ENCODE measurements at places on chromosomes 3 and 15. TPM values are rescaled to one million over a fixed set of nuclear protein-coding genes. Genes with fewer than 3 reads are reported as not detected.
A peak's percentile ranks its signal among the peaks of the same experiment; 100 is the strongest.

- peak; percentile 54 for DNase-seq
Observed at GRCh38 chr3:176950743-176951142, 246.5 kb downstream of the TBL1XR1 start.

GRCh38 chr3:76442374-76442915 is 597.5 kb upstream of the ROBO2 start:
- no peak for DNase-seq

GRCh38 chr3:13846716-13847570 is 32.9 kb downstream of the WNT7A start:
- DNase-seq: no peak

- DNase-seq: no peak
Observed at GRCh38 chr15:48996276-48996675, 32.6 kb upstream of the SHC4 start.

CCDC51 gene
- total RNA-seq: 49.6 TPM

DNA sequence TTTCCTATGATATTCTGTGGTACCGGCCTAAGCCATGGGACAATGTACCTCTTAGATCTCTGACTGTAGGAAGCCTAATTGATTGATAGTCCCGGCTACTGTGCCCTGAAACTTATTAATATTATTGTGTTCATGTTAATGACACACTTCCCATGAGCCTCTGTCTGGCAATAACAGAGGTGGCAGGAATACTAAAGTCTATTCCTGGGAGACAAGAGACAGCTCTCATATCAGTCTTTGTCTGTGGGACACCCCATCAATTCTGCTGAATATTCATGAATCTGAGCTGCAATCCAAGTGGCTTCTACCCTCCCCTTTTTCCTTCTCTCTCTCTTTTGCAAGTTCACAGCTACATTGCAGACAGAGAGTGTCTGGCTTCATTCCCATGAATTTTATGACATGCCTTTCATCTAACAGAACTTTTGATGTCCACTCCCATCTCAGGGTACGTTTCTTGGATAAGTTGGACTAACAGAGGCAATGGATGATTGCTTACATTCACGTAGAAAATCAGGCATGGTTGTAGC is 907.5 kb downstream of the ZPLD1 start:
- no peak for DNase-seq

DNA sequence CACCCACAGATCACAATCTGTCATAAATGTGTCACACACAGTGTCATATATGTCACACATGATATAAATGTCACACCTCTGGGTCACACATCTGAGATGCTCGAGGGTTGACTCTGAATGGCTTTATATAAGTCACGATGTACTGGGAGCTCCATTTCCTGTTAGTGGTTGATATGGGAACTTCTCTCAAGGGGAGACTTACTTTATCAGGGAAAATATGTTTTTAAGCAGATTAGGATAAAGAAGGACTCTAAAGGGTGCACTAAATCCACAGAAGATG is 83.9 kb upstream of the MEF2A start:
- no peak for DNase-seq

SERINC4 gene
- total RNA-seq: not detected

GRCh38 chr3:33808559-33808958 is 10.1 kb downstream of the PDCD6IP start:
- DNase-seq: no peak

ACKR2 gene
- 0.74 TPM for total RNA-seq

All from Caki2 (cell line).